Foreskin keratinocyte (primary cell): ENCODE measurements at places on chromosomes 12 and 14.

DNA sequence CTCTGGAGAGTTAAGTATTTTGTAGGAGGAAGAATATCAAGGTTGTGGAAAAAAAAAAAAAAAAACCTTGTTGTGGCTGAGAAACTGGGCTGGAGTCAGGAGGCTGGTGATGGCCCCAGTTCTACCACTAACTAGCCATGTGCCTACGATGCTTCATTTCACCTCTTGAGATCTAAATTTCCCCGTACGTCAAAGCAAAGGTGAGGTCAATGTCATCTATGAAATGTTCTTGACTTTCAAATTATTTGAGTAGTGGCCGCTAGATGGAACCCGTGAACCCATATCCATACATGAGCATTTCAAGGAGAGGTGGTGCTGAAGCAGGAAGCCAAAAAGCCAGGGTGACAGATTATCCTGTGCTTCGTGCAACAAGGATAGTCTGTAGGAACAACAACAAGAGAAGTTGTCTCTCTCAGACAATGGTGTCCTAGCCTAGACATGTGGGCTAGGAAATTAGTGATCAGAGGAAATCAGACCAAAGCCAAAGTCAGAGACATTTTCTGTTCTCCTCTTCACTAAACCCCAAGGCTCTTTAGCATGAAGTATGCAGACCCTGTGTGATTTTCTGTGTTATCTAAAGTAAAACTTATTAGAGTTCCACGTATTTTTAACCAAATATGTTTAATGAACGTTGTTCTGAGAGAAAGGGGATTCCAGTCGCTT, 95.5 kb upstream of the ETV6 start:
- peak; percentile 18 for DNase-seq

DNA sequence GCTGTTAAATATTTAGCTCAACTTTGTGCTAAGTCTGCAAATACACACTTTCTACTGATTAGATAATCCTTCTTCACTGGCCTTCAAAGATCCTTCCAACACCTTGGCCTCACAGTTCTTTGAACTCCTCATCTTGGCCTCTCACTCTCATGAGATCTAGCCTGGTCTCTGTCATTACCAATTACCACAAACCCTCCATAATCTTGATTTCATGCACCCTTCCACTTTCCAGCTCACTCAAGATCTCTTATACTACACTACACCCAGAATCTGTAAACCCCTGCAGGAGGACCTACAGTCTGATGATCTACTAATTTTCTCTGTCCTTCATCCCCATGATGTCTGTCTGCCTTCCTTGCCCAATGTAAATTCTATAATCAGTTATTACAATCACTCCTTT, 71.1 kb downstream of the DUSP16 start:
- no peak for DNase-seq

GRCh38 chr12:100793182-100793581, 1.4 kb upstream of the ANO4 start:
- DNase-seq: peak; percentile 39

DNA sequence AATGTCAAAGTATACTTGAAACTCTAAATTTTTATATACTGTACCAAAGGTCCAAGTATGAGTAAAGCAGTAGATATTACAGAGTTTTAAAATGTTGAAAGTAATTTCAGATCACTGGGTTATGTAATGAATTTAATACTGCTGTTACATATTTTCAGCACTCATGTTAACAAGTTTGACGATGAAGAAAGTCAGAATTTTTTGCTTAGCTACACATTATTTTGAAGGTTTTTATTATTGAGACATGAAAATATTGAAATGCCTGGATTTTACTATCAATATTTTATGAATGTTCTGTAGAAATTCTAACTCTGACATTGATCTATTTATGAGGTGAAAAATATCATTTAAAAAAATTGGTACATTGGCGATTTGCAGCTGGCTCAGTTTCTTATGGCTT, 1030.3 kb downstream of the FSCB start:
- DNase-seq: no peak

GRCh38 chr14:94110552-94111181, at the start of gene IFI27:
Gene IFI27 (plus strand): TSS chr14:94110736.
- DNase-seq: peak; percentile 75

DNA sequence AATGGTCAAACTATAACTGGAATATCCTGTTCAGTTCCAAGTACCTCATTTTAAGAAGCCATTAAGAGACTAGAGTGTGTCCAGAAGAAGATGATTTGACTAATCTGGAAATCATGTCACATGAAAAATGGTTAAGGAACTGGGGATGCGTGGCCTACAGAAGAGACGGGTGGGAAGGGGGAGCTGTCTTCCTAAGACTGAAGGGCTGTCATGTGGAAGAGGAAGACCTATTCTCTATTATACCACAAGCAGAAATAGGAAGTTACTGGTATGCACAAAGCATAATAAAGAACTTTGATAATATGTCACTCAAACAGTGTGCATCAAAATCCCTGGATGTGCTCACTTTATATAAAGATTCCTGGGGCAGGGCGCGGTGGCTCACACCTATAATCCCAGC, 50.3 kb downstream of the HECTD4 start:
- DNase-seq: no peak

DNA sequence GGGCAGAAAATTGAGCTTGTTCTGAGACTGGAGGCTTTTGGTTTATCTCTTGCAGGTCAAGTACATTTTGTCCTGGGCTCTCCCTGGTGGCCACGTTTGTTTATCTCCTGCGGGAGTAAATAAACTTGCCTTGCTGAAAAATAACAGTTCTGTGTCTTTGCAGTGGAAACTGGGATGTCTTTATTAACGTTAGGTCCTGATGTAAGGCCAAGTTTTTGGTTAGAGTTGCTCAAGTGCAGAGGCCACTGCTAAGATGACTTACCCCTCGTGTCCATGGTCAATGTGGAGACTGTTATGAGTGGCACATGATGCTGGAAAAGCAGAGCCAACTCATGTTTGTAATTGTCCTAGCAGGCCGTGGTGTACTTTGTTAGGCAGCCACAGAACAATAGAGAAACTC, 3.8 kb downstream of the PTPN11 start:
- DNase-seq: no peak
